CD14-positive monocyte (primary cell): ENCODE measurements at places on chromosomes 2 and 18. TPM values are rescaled to one million over a fixed set of nuclear protein-coding genes. Genes with fewer than 3 reads are reported as not detected.
A peak's percentile ranks its signal among the peaks of the same experiment; 100 is the strongest.

FAHD2A gene
- 10.5 TPM for polyA plus RNA-seq

GORASP2 gene
- 34.5 and 37.0 TPM in 2 replicates for polyA plus RNA-seq

GRCh38 chr18:48612917-48613316 lies 74.1 kb downstream of the CTIF start:
- H3K4me3 ChIP-seq = no peak overlapping the region
- H3K36me3 ChIP-seq = no peaks in the 10 kb centered on the region
- H3K4me1 ChIP-seq = no peaks in the 10 kb centered on the region
- no peaks in the 10 kb centered on the region for H3K27me3 ChIP-seq
- no peak overlapping the region for H3K27ac ChIP-seq
- no peak for DNase-seq

DNA sequence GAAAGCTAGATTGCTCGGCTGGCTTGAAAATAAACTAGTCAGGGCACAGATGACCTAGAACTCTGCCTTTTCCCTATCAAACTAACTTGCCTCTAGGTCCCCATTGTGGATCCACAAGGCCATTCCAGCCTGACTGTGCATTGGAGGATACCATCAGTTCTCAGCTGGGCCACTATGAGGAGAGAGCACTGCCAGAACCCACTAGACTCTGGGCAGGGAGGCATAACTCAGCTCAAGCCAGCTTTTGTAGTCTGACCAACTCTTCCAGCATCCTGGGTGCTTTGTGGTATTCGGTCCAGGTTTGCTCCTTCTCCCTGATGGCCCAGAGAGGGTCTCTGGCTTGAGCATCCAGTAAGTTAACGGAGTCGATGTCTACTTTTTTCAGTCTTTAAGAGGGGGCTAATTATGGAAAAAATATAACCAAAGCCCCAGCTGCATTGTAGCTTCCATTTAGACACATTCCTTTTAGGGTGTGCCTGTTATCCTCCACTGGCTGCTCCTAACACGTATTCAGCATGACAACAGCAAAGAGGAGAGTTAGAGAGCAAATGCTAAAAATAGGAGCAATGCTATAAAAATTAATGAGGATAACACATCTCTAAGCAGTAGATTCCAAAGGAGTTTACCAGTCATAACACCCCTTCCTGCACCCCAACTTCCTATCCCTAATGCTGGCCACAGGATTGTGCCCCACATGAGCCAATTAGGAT lies 15.2 kb downstream of the GKN2 start:
- no peak overlapping the region for H3K4me3 ChIP-seq
- H3K4me1 ChIP-seq = no peaks in the 10 kb centered on the region
- H3K27me3 ChIP-seq = no peaks in the 10 kb centered on the region
- DNase-seq = no peak
- H3K36me3 ChIP-seq = no peaks in the 10 kb centered on the region

- H3K27me3 ChIP-seq = peaks cover 33% of the 10 kb centered on the region
- no peaks in the 10 kb centered on the region for H3K36me3 ChIP-seq
- no peak overlapping the region for H3K4me3 ChIP-seq
- no peak for DNase-seq
- peaks cover 24% of the 10 kb centered on the region for H3K4me1 ChIP-seq
These were observed 3.0 kb downstream of the PROC start for GRCh38 chr2:127421116-127421800.

GRCh38 chr2:62529758-62530157 lies 23.8 kb upstream of the TMEM17 start:
- H3K4me1 ChIP-seq = no peaks in the 10 kb centered on the region
- no peak for DNase-seq
- no peak overlapping the region for H3K27ac ChIP-seq
- H3K36me3 ChIP-seq = no peaks in the 10 kb centered on the region

GRCh38 chr2:44097322-44097907 lies 71.3 kb upstream of the PPM1B start:
- H3K4me1 ChIP-seq = peaks cover 17% of the 10 kb centered on the region
- no peaks in the 10 kb centered on the region for H3K27me3 ChIP-seq
- no peaks in the 10 kb centered on the region for H3K36me3 ChIP-seq
- DNase-seq = no peak
- H3K27ac ChIP-seq = no peak overlapping the region

GRCh38 chr2:216765761-216766262 lies 70.5 kb upstream of the IGFBP5 start:
- no peak for DNase-seq
- H3K27me3 ChIP-seq = no peaks in the 10 kb centered on the region
- no peak overlapping the region for H3K4me3 ChIP-seq
- H3K36me3 ChIP-seq = no peaks in the 10 kb centered on the region
- H3K4me1 ChIP-seq = no peaks in the 10 kb centered on the region

CCDC121 gene
- 0.53 TPM for polyA plus RNA-seq

VWC2L gene
- polyA plus RNA-seq = not detected

UGT1A5 gene
- not detected in 2 replicates for polyA plus RNA-seq

GRCh38 chr18:8937160-8938094 lies 165.1 kb upstream of the NDUFV2 start:
- H3K4me3 ChIP-seq = no peak overlapping the region
- DNase-seq = no peak
- H3K27ac ChIP-seq = no peak overlapping the region
- no peaks in the 10 kb centered on the region for H3K36me3 ChIP-seq
- H3K4me1 ChIP-seq = no peaks in the 10 kb centered on the region
- no peaks in the 10 kb centered on the region for H3K27me3 ChIP-seq

DNA sequence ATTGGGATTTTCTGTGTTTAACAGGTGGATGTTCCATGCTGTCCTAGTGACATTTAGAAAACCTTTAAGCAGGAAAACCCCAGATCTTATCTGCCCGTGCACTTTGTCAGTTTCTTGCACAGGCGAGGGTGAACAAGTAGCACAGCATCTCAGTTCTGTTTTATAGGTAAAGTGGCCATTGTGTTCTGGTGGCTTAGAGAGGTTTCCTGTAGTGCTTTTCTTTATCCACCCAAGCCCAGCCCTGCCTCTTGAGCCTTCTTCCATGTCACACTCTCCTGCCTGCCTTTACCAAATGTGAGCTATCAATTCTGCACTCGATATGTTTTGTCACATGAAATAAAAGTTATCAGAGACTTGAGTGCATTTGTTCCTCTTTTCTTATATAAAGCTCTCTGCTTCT lies 135.3 kb upstream of the NOSTRIN start:
- H3K27ac ChIP-seq = no peak overlapping the region
- no peak overlapping the region for H3K4me3 ChIP-seq
- H3K27me3 ChIP-seq = no peaks in the 10 kb centered on the region
- H3K36me3 ChIP-seq = peaks cover 3% of the 10 kb centered on the region
- no peak for DNase-seq

- H3K36me3 ChIP-seq = peaks cover 85% of the 10 kb centered on the region
- no peak for DNase-seq
- H3K4me1 ChIP-seq = no peaks in the 10 kb centered on the region
These were observed 27.8 kb upstream of the CACNB4 start for GRCh38 chr2:152126664-152127063.

CGREF1 gene
- polyA plus RNA-seq = not detected

- H3K27me3 ChIP-seq = peaks cover 36% of the 10 kb centered on the region
- H3K4me1 ChIP-seq = peaks cover 12% of the 10 kb centered on the region
- H3K4me3 ChIP-seq = peak overlapping the region; percentile 57
- no peak for DNase-seq
- H3K36me3 ChIP-seq = no peaks in the 10 kb centered on the region
These were observed 1.5 kb downstream of the APCDD1 start for GRCh38 chr18:10455726-10456453.

DNA sequence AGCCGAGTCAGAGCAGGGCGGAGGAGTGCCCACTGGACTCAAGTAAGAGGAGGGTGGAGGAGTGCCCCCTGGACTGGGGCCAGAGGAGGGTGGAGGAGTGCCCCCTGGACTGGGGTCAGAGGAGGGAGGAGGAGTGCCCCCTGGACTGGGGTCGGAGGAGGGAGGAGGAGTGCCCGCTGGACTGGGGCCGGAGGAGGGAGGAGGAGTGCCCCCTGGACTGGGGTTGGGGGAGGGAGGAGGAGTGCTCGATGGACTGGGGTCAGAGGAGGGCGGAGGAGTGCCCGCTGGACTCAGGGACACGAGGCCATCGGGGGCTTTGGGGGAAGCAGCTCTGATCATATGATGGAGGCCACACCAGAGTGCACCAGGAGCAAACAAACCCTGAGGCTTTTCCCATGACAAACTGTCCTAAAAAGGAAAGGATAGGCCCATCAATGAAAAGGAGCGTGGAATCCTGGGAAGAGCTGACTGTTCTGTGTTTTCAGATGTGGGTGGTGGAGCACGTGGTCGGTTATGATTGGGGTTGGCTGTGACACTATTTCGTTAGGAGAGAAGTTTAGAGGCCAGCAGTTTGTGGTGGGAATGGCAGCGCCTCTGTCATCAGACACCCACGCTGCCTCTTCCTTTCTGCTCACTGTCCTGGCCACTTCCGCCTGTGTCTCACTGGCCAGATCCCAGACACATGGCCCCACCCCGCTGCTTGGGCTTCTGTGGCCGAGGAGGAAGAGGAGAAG lies 24.5 kb upstream of the HPCAL1 start:
- H3K36me3 ChIP-seq = no peaks in the 10 kb centered on the region
- H3K27ac ChIP-seq = peak overlapping the region; percentile 91
- peak overlapping the region; percentile 29 for H3K4me3 ChIP-seq
- DNase-seq = peak; percentile 95

GRCh38 chr2:106542746-106543359 lies 55.7 kb downstream of the CD8B2 start:
- peak overlapping the region; percentile 45 for H3K4me3 ChIP-seq
- DNase-seq = peak; percentile 58
- H3K36me3 ChIP-seq = no peaks in the 10 kb centered on the region
- H3K27ac ChIP-seq = no peak overlapping the region

GRCh38 chr2:98282109-98282508 lies 64.1 kb upstream of the CNGA3 start:
- no peak for DNase-seq
- no peaks in the 10 kb centered on the region for H3K4me1 ChIP-seq
- H3K27ac ChIP-seq = no peak overlapping the region
- no peaks in the 10 kb centered on the region for H3K36me3 ChIP-seq
- no peak overlapping the region for H3K4me3 ChIP-seq

- DNase-seq = no peak
- no peaks in the 10 kb centered on the region for H3K36me3 ChIP-seq
- no peak overlapping the region for H3K27ac ChIP-seq
These were observed 183.5 kb downstream of the KIAA1328 start for GRCh38 chr18:37012452-37012851.

SKOR2 gene
- polyA plus RNA-seq = not detected

DNA sequence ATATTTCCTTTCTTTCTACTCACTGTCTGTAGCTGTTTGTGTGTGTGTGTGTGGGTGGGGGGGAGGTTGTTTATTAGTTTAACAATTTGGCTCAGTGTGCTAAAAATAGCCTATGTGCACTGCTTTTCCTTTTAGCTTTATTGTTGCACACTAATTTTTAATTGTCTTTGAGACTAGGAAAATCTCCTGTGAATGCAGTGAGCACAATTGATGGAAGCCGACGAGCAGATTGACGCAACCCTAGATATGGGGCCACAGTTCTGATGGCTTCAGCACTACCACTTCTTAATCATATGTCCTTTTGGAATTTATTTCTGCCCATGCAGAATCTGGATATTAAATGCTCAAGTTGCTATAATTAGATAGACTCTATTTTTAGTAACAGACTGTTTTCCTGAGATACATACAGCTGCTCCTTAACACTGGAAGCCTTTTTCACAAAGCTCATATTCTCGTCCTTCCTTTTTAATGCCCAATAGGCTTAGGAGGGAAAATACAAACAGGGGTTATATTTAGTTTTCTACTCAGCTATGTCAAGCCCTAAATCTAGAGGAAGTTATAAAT lies 109.1 kb downstream of the IRS1 start:
- H3K36me3 ChIP-seq = no peaks in the 10 kb centered on the region
- H3K27me3 ChIP-seq = peaks cover 5% of the 10 kb centered on the region
- H3K4me3 ChIP-seq = no peak overlapping the region
- H3K27ac ChIP-seq = no peak overlapping the region
- DNase-seq = no peak
- no peaks in the 10 kb centered on the region for H3K4me1 ChIP-seq

- H3K27me3 ChIP-seq = no peaks in the 10 kb centered on the region
- no peak for DNase-seq
- H3K4me3 ChIP-seq = no peak overlapping the region
- no peak overlapping the region for H3K27ac ChIP-seq
These were observed 39.6 kb upstream of the LDLRAD4 start for GRCh38 chr18:13178976-13179375.

DNA sequence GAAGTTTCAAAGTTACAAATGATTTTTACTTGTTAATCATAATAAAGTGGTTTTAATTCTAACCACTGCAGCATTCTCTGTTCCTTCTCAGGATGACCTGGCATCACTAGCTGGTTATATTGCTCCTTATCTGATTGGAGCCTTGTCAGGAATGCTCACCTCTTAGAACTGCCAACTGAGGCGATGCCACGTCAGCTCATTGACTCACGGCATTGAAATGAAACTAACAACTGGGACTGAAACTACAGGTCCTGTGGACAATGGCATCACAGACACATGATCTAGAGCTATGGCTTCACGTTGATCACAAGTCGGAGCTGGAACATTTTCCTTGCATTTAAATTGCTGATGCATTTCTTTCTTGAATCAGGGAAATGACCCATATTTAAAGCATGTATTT lies 54.9 kb upstream of the MAP2 start:
- DNase-seq = no peak
- H3K36me3 ChIP-seq = no peaks in the 10 kb centered on the region
- no peaks in the 10 kb centered on the region for H3K4me1 ChIP-seq
- no peak overlapping the region for H3K27ac ChIP-seq
- no peak overlapping the region for H3K4me3 ChIP-seq

- H3K4me1 ChIP-seq = no peaks in the 10 kb centered on the region
- H3K36me3 ChIP-seq = no peaks in the 10 kb centered on the region
- no peaks in the 10 kb centered on the region for H3K27me3 ChIP-seq
- no peak for DNase-seq
- no peak overlapping the region for H3K27ac ChIP-seq
These were observed 45.0 kb upstream of the ODC1 start for GRCh38 chr2:10493075-10493633.

DNA sequence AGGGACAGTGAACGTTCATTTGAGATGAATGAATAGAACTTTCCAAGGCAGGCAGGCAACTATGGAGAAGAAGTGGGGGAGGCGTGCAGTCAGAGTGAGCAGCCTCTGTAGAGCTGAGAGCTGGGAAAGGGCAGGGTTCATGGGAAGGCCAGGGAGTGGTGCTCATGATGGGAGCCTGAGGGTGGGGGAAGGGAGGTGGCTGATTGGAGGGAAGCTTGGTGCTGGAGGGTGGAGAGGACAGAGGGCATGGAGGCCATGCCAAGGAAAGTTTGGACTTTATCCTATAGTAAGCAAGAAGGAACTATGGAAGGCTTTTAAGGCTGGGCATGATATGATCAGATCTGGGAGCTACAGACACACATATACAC lies 47.6 kb upstream of the LGALSL start:
- no peaks in the 10 kb centered on the region for H3K36me3 ChIP-seq
- H3K27me3 ChIP-seq = no peaks in the 10 kb centered on the region
- no peak for DNase-seq
- no peak overlapping the region for H3K27ac ChIP-seq
- H3K4me3 ChIP-seq = no peak overlapping the region
- peaks cover 7% of the 10 kb centered on the region for H3K4me1 ChIP-seq
